ENCODE measurements at places on chromosomes 4 and X.
A peak's percentile ranks its signal among the peaks of the same experiment; 100 is the strongest.

- no peak for DNase-seq
Measured at GRCh38 chr4:85058551-85058950, 92.1 kb upstream of the WDFY3 start.

GRCh38 chrX:11374570-11374969 lies 81.4 kb downstream of the AMELX start:
- no peak for DNase-seq

DNA sequence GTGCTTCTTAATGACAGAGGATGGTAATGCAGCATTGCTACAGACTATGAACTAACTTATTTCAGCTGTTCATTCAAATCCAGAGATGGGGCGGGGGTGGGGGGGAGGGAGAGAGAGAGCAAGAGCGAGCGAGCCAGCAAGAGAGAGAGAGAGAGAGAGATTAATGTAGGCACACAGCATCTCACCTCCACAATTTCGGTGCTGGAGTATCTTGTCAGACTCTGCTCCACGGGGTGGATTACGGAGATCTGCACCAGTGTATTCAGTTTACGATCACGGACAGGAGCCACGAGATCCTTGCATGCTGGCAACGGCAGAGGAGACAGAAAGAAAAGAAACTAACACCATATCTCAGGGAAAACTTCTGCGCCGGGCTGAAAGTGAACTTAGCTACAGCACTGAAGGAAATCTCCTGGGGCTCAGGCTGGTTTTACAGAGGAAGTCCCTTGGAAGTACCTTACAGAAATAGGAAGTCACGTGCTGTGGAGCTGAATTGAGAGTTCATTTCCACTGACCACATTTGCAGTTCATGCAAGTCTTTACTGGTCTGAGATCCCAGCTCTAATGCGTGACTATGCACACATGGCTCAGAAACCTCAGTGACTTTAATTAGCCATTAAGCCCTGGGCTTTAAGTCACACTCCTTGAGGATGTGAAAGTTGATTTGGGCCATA lies 440.9 kb downstream of the INPP4B start:
- no peak for DNase-seq

GRCh38 chr4:76644831-76645485 lies 209.9 kb downstream of the SHROOM3 start:
- no peak for DNase-seq

- no peak for DNase-seq
Measured at GRCh38 chr4:143016171-143016570, 168.5 kb upstream of the USP38 start.

DNA sequence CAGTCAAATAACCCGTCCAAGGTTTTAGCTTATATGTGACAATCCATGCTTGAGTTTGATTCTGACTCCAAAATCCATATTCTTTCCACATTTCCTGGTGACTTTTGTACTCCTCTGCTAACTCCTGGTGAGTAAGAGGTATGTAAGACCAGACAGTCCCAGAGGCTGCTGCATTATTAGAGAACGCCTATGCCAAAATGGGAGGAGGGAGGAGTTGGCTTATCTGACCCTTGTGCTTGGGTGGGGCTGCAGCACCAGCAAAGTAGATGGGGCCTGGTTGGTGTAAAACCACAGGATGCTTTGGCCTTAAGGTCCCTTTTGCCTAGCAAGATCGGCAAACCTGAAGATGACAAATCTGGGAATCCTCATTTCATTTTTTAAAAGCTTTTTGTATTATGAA lies 9.1 kb upstream of the RNF212 start:
- no peak for DNase-seq

- no peak for DNase-seq
Measured at GRCh38 chr4:152374606-152375285, 161.1 kb downstream of the FBXW7 start.

DNA sequence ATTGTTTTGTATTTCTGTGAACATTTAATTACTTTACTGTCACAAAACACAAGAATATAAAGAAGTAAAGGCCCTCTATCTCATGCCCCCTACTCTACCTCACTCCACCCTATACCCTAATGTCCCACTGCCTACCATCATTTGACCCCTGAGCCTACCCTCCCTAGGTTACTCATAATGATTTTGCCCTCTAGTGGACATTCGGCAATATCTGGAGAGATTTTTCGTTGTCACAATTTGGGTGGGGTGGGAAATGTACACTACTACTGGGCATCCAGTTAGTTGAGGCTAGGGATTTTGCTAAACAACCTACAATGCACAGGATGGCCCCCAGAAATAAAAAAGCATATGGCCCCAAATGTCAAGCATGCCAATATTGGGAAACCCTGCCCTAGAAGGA lies 10.2 kb downstream of the TEX13A start:
- no peak for DNase-seq

GRCh38 chrX:23332101-23332887 lies 2.4 kb upstream of the PTCHD1 start:
- no peak for DNase-seq

- DNase-seq = no peak
Measured at GRCh38 chr4:127748957-127749356, 18.8 kb downstream of the SLC25A31 start.

GRCh38 chrX:133251204-133251603 lies 33.0 kb upstream of the TFDP3 start:
- no peak for DNase-seq

GRCh38 chr4:132982151-132982550 lies 166.9 kb upstream of the PCDH10 start:
- no peak for DNase-seq

GRCh38 chr4:99950913-99951254 lies 809 bp upstream of the H2AZ1 start:
- no peak for DNase-seq

GRCh38 chrX:110087485-110088356 lies 84.8 kb downstream of the TMEM164 start:
- no peak for DNase-seq

GRCh38 chr4:16192057-16192456 lies 34.2 kb downstream of the TAPT1 start:
- DNase-seq = no peak

DNA sequence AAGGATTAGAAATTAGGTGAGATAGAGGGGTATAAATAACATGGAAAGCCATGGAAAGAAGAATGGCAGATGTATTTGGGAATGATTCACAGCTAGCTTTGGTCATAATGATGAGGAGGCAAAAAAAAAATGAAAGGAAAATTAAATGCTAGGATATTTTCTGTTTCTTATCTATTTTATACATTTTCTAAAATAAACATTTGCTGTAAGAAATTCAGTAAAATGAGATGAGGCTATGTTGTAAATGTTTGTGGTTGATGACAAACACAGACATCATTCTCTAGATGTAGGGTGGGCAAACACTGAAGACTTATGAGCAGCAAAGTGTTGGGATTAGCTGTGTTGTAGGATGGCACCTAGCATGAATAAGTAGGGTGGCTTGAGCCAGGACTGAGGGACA lies 407.1 kb downstream of the IL15 start:
- no peak for DNase-seq

DNA sequence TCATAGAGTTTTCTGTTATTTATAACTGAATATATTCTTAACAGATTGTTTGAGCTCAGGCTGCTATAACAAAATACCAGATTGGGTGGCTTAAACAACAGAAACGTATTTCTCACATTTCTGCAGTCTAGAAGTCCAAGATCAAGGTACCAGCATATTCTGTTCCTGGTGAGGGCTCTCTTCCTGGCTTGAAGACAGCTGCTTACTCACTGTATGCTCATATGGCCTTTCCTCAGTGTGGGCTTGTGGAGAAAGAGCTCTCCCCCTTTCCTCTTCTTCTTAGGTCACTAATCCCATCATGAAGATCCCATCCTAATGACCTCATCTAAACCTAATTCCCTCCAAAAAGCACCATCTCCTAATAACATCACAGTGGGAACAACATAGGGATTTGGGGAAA lies 117.8 kb downstream of the RASGEF1B start:
- no peak for DNase-seq

DNA sequence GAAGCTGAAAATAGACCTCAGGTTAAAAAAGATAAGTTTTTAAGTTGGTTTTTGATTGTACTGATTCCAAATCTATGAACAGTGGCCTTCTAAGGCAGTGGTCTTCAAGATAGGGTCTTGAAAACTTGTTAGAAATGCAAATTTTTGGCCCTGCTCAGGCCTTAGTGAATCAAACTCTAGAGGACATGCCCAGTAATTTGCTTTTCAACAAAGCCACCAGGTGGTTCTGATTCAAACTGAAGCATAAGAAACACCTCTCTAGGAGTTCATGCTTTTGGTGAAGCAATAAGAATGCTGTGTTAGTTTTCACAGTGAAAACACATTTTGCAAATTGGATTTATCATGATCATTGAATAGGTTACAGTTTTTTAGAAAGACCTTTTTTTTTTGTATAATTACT lies 1849.4 kb upstream of the AGA start:
- DNase-seq = no peak

- no peak for DNase-seq
Measured at GRCh38 chr4:44319129-44319528, 129.5 kb downstream of the KCTD8 start.

- DNase-seq = no peak
Measured at GRCh38 chr4:7582313-7583097, 147.8 kb upstream of the PSAPL1 start.

GRCh38 chr4:5376015-5376414 lies 324.7 kb downstream of the STK32B start:
- DNase-seq = no peak

GRCh38 chr4:56641494-56642051 lies 39.5 kb downstream of the HOPX start:
- DNase-seq = no peak

- DNase-seq = no peak
Measured at GRCh38 chr4:168655182-168655581, 158.3 kb downstream of the PALLD start.

GRCh38 chr4:182554736-182555135 lies 311.5 kb downstream of the TENM3 start:
- no peak for DNase-seq

- no peak for DNase-seq
Measured at GRCh38 chrX:12269484-12269883, 131.2 kb downstream of the FRMPD4 start.

DNA sequence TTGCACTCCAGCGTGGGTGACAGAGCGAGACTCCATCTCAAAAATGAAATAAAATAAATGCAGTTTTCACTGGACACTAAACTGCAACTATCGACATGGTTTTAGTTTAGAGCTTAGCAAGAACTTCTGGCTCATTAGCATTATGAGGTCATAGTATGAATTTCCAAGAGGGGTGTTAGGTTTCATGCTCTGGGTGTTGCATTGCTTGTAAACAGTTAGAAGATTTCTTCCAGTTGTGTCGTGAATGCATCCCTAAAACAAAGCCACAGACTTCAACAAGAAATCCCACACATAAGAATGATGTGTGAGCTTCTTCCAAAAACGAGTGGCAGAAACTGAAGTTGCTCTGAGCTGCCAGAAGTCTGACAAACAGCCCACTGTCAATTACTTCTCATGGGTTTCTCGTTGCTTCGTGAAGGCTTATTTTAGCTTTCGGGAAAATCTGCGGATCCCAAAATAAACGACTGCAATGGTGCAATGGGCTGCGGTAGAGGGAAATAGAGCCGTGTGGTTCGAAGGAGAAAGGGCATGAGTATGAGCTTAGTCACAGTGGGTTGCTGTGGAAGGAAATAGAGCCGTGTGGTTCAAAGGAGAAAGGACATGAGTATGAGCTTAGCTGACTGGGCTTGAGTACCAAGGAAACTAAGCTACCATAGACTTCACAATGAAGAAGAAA lies 354.9 kb downstream of the DHRSX start:
- DNase-seq = no peak

- DNase-seq = peak; percentile 93
Measured at GRCh38 chr4:39458505-39459300, at the start of the genes LIAS and RPL9. LIAS (plus strand) TSS chr4:39459056; CDS start chr4:39459118, 62 bp downstream. RPL9 (minus strand) TSS chr4:39458922; CDS start chr4:39458439, 483 bp downstream.

- DNase-seq = peak; percentile 28
Measured at GRCh38 chr4:147772459-147772969, 40.6 kb downstream of the ARHGAP10 start.

DNA sequence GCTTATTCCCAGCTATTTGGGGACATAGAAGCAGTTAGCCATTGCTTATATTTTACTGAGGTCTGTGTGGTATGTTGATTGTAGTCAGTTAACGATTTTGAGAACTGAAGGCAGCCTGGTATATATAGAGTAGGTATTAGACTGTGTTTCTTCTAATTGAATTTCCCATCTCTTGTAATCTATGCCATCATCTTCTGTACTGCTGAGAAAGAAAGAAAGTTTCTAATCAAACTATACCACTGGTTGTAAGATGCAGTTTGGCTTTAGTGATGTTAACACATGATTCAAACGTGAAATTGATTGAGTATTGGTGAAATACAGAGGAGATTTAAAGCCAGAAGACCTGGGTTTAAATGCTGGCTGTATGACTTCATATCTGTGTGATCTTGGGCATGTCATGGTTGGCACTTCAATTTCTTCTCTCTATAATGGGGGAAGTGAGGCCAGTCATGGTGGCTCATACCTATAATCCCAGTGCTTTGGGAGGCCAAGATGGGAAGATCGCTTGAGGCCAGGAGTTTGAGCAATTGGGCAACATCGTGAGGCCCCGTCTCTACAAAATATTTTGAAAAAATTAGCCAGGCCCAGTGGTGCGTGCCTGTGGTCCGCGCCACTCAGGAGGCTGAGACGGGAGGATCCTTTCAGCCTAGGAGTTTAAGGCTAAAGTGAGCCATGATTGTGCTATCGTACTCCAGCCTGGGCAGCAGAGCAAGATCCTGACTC lies 11.6 kb downstream of the HTT start:
- DNase-seq = no peak

- no peak for DNase-seq
Measured at GRCh38 chrX:112851806-112852205, 11.2 kb upstream of the AMOT start.

GRCh38 chr4:138138774-138139173 lies 103.4 kb downstream of the SLC7A11 start:
- DNase-seq = no peak

DNA sequence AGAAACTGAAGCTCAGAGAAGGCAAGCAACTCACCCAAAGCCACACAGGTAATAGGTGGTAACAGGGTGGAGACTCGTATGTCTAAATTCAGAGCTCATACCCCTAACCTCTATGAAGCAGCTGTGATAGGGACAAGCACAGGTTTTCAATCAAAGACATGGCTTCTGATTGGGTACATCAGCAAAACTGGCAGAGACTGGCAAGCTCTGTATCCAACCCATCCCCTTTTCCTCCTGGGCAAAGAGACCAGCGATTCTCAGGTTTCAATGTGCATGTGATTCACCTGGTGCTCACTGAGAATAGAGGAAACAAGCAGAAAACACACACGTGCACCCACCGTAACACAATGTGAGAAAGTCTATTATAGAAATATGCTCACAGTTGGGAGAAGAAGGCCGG lies 153.0 kb downstream of the SMIM20 start:
- DNase-seq = no peak

DNA sequence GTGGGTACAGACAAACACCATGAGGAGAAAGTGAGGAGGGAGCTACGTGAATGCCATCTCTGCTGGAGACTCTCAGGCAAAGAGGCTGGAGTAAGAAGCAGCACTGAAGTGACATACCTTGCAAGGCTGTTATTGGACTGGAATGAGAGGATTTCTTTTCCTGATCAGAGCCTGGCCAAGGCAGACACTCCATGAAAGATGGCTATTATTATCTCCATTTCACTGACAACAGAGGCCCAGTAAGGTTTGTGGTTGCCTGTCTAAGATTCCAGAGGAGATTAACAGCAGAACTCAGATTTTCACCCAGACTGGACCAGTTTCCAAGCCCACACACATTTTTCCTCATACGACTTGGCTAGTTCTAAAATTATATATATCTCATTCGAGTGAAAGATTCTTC lies 162.0 kb upstream of the EOLA2 start:
- no peak for DNase-seq

All from NCI-H446 (cell line).